Brain pericyte (primary cell): ENCODE measurements at places on chromosomes 7 and 10.
A peak's percentile ranks its signal among the peaks of the same experiment; 100 is the strongest.

DNA sequence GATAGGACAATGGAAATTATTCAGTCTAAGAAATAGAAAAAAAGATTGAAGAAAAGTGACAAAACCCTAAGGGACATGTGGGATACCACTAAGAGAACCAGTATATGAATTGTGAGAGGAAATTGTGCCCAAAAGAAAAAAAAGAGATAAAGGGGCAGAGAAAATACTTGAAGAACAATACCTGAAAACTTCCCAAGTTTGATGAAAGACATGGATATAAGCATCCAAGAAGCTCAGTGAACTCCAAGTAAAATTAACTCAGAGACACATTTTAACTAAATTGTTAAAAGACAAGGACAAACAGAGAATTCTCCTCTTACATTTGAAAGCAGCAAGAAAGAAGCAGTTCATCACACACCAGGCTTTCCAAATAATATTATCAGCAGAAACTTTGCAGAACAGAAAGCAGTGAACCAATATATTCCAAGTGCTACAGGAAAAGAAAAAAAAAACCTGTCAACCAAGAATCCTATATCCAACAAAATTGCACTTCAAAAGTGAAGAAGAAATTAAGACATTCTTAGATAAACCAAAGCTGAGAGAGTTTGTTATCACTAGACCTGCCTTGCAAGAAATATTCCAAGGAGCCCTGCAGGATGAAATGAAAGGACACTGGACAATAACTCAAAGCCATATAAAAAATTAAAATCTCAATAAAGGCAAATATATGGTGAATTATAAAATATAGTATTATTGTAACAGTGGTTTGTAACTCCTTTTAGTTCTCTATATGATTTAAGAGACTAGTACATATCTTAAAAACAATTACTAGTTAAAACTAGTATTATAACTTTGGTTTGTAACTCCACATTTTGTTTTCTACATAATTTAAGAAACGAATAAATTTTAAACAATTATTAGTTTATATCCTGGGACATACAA, 470.0 kb downstream of the PTPRN2 start:
- DNase-seq: no peak

- DNase-seq: no peak
Observed at GRCh38 chr10:90884431-90884830, 12.7 kb downstream of the RPP30 start.

DNA sequence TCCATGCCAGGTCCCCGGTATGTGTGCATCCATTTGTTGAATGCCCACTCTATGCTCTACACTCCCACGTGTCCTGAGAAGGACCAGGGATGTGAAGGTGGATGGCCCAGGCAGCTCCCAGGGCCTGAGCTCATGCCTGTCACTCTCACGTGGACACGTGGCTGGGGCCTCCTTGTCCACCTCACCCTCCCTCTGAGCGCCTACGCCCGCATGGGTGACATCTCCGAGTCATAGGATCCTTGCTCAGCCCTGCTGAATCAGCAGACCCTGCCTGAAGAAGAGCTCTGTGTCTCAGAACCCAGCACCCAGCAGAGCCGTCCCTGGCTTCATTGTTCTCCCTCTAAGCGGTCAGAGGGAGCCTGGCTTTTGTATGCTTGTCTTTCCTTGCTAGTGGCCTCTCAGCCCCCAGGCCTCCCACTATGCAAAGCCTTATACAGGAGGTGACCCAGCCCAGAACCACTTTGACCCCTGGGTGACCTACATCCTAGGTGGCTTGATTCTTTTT, 107.9 kb upstream of the PPIF start:
- DNase-seq: no peak

GRCh38 chr10:4176500-4177281, 391.7 kb upstream of the KLF6 start:
- no peak for DNase-seq

- no peak for DNase-seq
Observed at GRCh38 chr10:18566177-18566576, 85.2 kb downstream of the NSUN6 start.

GRCh38 chr10:128629111-128630096, 503.2 kb upstream of the MKI67 start:
- DNase-seq: no peak

- DNase-seq: no peak
Observed at GRCh38 chr10:59962756-59963155, 56.4 kb upstream of the CCDC6 start.

- DNase-seq: no peak
Observed at GRCh38 chr10:57145548-57145947, 784.5 kb upstream of the ZWINT start.

GRCh38 chr7:124713086-124713485, 52.5 kb downstream of the GPR37 start:
- no peak for DNase-seq

DNA sequence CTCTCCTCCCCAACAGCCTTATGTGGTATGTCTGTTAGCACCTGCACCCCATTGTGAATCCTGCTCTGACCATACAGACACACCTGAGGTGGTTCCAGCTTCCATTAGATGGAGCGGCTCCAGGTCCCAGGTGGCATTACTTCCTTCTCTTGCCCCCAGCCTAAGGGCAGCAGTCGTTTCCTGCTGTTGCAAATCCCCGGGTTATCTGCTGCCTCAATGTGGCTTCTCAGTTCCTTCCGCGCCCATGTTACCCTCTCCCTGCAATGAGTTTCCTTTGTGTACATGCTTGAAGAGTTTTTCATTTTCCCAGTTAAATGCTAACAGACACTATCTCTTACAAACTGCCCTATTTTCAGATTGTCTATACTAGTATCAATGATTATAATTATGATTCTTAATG, 62.8 kb upstream of the PRKCQ start:
- DNase-seq: no peak

- no peak for DNase-seq
Observed at GRCh38 chr10:112755446-112756234, 194.4 kb upstream of the TCF7L2 start.

- DNase-seq: no peak
Observed at GRCh38 chr7:60017-60675, 132.2 kb upstream of the FAM20C start.

GRCh38 chr10:132382231-132382922, 14.6 kb upstream of the PWWP2B start:
- no peak for DNase-seq

DNA sequence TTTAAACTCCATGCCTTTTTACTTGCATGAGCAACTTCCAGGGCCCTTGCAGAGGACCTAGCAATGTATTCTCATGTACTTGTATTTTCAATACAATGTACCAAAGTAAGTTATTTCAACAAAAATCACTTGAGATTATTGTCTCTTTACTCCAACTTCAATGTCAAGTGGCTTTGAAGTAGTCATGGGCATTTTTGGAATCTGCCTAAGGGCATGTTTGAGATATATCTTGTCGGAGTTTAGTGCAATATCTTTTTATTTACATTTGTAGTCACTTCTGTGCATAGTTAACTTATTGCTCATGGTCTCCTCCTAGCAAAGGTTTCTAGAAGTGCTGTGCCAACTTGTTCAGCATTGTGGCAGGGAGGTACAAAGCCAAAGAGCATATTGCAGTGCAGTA, 508.7 kb upstream of the SEMA3D start:
- DNase-seq: no peak

DNA sequence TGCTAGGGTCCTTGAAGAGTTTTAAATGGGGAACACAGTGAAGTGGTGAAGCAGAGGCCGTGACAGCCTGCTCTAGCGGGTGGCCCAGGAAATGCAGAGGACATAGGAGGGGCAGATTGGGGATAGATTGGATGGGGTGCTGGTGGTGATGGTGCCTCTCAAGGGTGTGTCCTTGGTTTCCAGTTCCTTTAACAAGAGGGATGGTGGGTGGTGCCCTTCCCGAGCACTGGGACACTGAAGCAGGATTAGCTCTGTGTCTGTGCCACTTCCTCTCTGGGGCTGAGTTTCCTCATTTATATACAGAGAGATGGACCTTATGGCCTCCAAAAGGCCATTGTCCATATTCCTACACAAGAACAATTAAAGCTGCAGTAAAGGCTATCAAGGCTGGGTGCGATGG, 285.5 kb downstream of the TCF7L2 start:
- DNase-seq: no peak

DNA sequence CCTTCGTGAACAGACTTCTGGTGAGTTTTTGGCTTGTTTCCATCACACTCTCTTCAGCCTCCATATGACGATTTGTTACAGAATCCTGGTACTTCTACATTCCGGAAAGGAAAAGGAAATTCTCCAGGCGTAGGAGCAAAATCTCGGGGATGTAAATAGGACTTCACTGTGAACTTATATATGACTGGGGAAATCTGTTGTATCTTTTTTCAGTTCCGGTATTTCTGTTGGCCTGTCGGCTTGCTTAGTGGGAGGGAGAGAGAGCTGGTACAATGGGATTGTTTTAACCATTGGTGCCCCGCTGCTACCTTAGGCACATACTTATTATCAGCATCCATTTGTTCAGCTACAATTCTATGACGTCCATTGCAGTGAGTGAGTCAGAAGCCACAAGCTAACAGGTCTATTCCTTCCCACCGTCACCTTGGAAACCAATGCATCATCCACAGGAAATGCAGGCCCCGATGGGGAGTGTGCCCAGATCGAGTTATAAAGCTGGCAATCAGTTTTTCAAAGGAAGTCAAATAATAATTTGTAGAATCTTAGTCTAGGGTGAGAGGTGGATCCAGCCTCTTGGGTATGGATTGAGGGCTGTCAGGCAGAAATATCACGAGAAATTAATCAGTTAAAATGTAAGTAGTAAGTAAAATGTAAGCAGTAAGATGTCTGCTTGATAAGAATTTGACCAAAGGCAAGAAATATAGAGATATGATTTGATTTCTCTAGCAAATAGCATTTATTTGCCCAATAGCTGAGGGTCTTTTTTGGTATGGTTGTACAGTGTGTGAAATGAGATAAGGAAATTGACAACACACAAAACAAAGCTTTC, 92.0 kb upstream of the MKLN1 start:
- peak; percentile 91 for DNase-seq

DNA sequence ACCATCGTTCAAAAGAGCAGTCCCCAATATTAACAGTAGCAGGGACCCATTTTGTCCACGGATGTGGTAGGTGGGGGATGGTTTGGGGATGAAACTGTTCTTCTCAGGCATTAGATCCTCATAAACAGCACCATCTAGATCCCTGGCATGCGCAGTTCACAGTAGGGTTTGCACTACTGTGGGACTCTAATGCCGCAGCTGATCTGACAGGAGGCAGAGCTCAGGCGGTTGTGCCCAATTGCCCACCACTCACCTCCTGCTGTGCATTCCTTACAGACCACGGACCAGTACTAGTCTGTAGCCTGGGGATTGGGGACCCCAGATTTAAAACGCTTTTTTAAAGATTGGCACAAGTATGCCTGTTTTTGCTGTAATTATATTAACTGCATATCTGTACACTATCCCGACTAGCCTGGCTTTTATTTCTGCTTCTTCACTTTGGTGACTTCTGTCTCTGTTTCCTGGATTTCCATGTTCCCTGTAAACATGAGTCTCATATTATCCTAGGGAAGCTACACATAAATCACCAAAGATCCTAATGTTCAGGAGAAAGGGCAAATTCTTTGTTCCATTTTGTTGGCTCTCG, 163.3 kb upstream of the AKR1E2 start:
- DNase-seq: no peak
